ENCODE measurements at places on chromosomes 16 and 17. TPM values are rescaled to one million over a fixed set of nuclear protein-coding genes. Genes with fewer than 3 reads are reported as not detected.

GRCh38 chr17:68169840-68170239, 78.0 kb upstream of the AMZ2 start:
- H3K27ac ChIP-seq, result no peak overlapping the region
- DNase-seq, result no peak
- H3K4me3 ChIP-seq, result peak overlapping the region; percentile 13
- H3K4me1 ChIP-seq, result no peaks in the 10 kb centered on the region
- H3K36me3 ChIP-seq, result no peaks in the 10 kb centered on the region

GRCh38 chr17:37770631-37771518, 26.0 kb upstream of the HNF1B start:
- no peaks in the 10 kb centered on the region for H3K36me3 ChIP-seq
- no peak overlapping the region for H3K4me3 ChIP-seq
- H3K27ac ChIP-seq, result no peak overlapping the region
- no peaks in the 10 kb centered on the region for H3K4me1 ChIP-seq
- peaks cover 5% of the 10 kb centered on the region for H3K27me3 ChIP-seq

Gene TUBG1
- total RNA-seq, result 22.1 TPM

GRCh38 chr16:57316390-57317017, 32.0 kb upstream of the PLLP start:
- H3K36me3 ChIP-seq, result no peaks in the 10 kb centered on the region
- DNase-seq, result peak; percentile 85
- H3K4me1 ChIP-seq, result peaks cover 13% of the 10 kb centered on the region
- no peaks in the 10 kb centered on the region for H3K27me3 ChIP-seq
- H3K27ac ChIP-seq, result peak overlapping the region; percentile 50
- H3K4me3 ChIP-seq, result no peak overlapping the region

Gene CPNE2
- total RNA-seq, result 25.8 TPM

Gene ZG16
- total RNA-seq, result not detected

Gene KRTAP1-1
- total RNA-seq, result not detected

DNA sequence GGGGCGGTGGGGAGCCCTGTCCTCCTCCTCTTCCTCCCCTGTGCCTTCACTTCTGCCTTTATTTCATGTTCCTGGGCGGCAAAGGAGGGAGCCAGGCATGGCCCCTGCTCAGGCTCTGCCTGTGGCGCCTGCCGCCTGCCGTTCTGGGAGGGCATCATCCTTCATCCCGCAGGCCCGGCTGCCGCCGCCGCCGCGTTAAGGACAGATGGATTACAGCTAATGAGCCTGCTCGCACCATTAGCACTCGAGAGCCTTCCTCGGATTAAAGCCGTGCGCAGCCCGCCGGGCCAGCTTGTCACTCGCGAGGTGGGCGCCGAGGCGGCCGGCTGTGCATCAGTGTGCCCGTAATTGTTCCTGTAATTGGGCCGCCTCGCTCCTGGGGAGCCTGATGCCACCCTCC, 127.7 kb upstream of the GSE1 start:
- H3K27me3 ChIP-seq, result no peaks in the 10 kb centered on the region
- no peak overlapping the region for H3K27ac ChIP-seq
- H3K36me3 ChIP-seq, result no peaks in the 10 kb centered on the region
- no peak overlapping the region for H3K4me3 ChIP-seq
- no peak for DNase-seq

DNA sequence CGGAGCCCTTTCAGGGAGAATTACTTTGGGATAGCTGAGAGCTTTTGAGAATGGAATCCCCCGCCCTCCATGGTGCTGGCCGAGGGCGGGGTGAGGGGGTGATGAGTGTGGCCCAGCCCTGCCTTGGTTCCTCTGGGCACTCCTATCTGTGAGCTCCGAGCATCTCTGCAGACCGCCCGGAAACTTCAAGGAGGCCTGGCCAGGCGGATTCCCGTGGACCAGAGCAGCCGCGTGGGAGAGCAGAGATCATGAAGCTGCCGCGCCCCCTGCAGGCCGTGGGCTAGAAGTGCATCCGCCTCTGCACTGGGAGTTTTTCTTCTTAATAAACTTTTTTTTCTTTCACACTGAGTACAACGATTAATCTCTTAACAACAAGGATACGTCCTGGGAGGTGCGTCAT, 392.9 kb upstream of the EEF2KMT start:
- no peaks in the 10 kb centered on the region for H3K36me3 ChIP-seq
- no peaks in the 10 kb centered on the region for H3K27me3 ChIP-seq
- H3K4me3 ChIP-seq, result no peak overlapping the region
- DNase-seq, result no peak

Gene TBX6
- total RNA-seq, result 1.1 TPM

DNA sequence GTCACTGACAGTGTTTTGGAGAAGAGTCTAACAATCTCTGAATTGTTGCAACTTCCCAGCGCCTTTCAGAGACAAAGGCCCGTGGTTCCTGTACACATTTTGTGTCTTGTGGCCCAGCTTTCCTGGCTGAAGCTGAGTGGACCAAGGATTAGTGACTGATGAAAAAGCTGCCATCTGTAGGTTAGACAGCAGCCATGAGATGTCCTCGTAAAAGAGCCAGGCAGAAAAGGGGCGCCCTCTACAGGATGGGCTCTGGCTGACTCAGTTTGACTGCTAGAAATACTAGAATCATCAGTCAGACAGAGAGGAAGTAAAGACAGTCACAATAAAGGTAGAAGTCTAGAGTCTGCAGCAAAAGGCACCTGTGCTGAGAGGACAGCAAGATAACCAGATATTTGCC, 26.5 kb upstream of the NF1 start:
- DNase-seq, result no peak
- H3K36me3 ChIP-seq, result no peaks in the 10 kb centered on the region
- H3K4me3 ChIP-seq, result no peak overlapping the region
- H3K27me3 ChIP-seq, result no peaks in the 10 kb centered on the region

- no peaks in the 10 kb centered on the region for H3K4me1 ChIP-seq
- H3K4me3 ChIP-seq, result no peak overlapping the region
- no peaks in the 10 kb centered on the region for H3K27me3 ChIP-seq
Measured at GRCh38 chr16:20660325-20660724, 37.2 kb downstream of the ACSM1 start.

GRCh38 chr17:51817955-51818354, 340.6 kb downstream of the CA10 start:
- no peak overlapping the region for H3K4me3 ChIP-seq
- H3K27me3 ChIP-seq, result no peaks in the 10 kb centered on the region
- H3K4me1 ChIP-seq, result no peaks in the 10 kb centered on the region
- no peak for DNase-seq

- no peak overlapping the region for H3K27ac ChIP-seq
- H3K27me3 ChIP-seq, result no peaks in the 10 kb centered on the region
- no peaks in the 10 kb centered on the region for H3K4me1 ChIP-seq
- H3K4me3 ChIP-seq, result no peak overlapping the region
- DNase-seq, result no peak
Measured at GRCh38 chr17:79322211-79323123, 247.8 kb downstream of the ENGASE start.

DNA sequence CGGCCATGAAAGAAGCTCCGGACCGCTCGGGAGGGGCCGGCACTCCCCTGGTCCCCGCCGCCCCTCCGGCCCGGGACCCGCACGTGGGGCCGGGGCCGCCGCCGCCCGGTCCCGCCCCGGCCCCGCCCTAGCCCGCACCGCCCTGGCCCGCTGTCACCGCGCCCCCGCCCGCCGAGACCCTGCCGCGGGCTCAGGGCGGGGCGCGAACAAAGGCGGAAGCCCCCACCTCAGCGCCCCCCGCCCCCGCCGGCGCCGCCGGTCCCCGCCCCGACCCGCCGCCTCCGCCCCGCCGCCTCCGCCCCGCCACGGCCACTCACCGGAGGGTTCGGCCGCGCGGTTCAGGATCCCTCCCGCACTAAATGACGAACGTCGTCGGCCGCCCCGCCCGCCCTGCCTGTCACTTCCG, at the start of gene ARHGDIA:
ARHGDIA (minus strand) TSS at position 357 of the 406 bp plus-strand sequence. CDS start 1,407 bp downstream, outside the sequence.
- H3K4me3 ChIP-seq, result peak within 1 kb of the TSS; percentile 99
- H3K36me3 ChIP-seq, result peaks cover 15% of the 10 kb centered on the region
- peaks cover 60% of the 10 kb centered on the region for H3K4me1 ChIP-seq
- no peak for DNase-seq
- H3K27ac ChIP-seq, result peak within 1 kb of the TSS; percentile 99
- no peaks in the 10 kb centered on the region for H3K27me3 ChIP-seq

Gene CCDC154
- total RNA-seq, result not detected

Gene HBA1
- not detected for total RNA-seq

DNA sequence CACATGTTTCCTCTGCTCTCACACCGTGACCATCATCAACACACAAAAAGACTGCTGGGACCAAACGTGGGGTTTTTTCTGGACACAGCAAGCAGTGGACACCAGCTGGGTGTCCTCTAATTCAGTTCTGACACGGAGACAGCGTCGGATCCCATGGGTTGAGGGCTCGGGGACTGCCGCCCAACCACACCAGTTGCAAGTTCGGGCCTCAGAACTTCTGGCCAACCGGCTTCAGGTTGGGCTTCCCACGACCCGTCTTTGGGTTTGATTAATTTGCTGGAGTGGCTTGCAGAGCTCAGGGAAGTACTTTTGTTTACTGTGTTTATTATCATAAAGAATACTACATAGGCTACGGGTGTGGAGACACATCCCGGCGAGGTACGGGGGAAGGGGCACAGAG, 97.8 kb downstream of the BANP start:
- H3K4me1 ChIP-seq, result no peaks in the 10 kb centered on the region
- no peaks in the 10 kb centered on the region for H3K27me3 ChIP-seq
- H3K4me3 ChIP-seq, result no peak overlapping the region
- peaks cover 3% of the 10 kb centered on the region for H3K36me3 ChIP-seq

Gene TCAP
- 0.49 TPM for total RNA-seq

Gene PER1
- 60.3 TPM for total RNA-seq

DNA sequence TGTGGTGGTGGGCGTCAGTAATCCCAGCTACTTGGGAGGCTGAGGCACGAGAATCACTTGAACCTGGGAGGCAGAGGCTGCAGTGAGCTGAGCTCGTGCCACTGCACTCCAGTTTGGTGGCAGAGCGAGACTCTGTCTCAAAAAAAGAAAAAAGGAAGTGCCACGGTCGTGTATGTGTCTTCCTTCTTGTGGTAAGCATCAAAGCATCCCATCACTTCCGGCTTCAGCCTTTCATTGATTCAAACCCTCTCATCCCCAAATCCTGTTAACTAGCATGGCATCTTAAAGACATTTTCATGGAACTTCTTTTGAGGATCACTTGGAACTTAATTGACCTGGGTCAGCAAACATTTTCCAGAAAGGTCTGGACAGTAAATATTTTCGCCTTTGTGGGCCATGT, 126.2 kb downstream of the CPPED1 start:
- H3K4me3 ChIP-seq, result no peak overlapping the region
- no peaks in the 10 kb centered on the region for H3K27me3 ChIP-seq
- no peaks in the 10 kb centered on the region for H3K4me1 ChIP-seq
- no peak overlapping the region for H3K27ac ChIP-seq

- no peaks in the 10 kb centered on the region for H3K27me3 ChIP-seq
- no peaks in the 10 kb centered on the region for H3K4me1 ChIP-seq
- H3K27ac ChIP-seq, result no peak overlapping the region
- H3K4me3 ChIP-seq, result no peak overlapping the region
- no peak for DNase-seq
Measured at GRCh38 chr16:68992521-68992920, 112.9 kb upstream of the HAS3 start.

GRCh38 chr17:8001976-8002720, at the start of gene GUCY2D:
Gene GUCY2D (plus strand): TSS chr17:8002615. CDS start chr17:8003048, 433 bp downstream.
- peaks cover 11% of the 10 kb centered on the region for H3K4me1 ChIP-seq
- H3K36me3 ChIP-seq, result no peaks in the 10 kb centered on the region
- no peak within 1 kb of the TSS for H3K27ac ChIP-seq
- DNase-seq, result no peak
- peaks cover 15% of the 10 kb centered on the region for H3K27me3 ChIP-seq

GRCh38 chr17:17937201-17937853, 34.9 kb downstream of the TOM1L2 start:
- DNase-seq, result no peak
- no peak overlapping the region for H3K27ac ChIP-seq
- H3K4me3 ChIP-seq, result no peak overlapping the region
- H3K27me3 ChIP-seq, result no peaks in the 10 kb centered on the region
- no peaks in the 10 kb centered on the region for H3K36me3 ChIP-seq
- peaks cover 44% of the 10 kb centered on the region for H3K4me1 ChIP-seq

DNA sequence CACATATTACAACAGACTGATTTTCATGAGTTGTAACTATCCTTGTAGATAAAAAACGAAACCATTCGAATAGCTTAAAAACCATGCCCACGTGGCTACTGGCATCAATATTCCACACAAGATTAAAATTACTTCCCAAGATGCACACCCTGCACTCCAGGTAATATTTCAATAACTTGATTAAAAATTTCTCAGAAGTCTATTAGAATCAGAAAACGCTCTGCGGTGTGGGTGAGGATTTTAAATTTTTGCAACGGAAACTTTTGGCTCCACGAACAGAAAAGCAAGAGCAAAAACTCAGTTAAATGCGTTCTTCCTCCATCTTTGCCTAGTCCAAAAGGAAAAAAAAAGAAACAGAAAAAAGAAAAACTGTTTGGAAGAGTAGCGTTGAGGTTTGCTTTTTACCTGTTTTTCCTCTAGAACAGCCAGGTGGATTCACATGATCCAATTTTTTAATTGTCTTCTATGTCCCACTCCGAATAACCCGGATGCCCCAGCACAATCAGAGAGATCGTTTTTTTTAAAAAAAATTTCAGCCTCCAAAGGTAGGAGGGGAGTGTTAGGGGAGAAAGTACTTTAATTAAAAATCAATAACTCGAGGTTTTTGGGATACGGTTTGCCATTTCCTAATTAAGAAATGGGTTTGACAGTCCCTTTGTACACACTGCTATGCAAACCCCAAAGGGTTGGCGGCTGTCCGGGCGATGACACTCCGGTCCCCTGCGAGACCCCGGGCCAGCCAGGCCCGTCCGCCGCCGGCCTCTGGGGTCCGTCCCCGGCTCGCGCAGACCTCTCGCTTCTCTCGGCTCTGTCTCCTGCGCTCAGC, 708 bp upstream of the NFAT5 start:
- no peaks in the 10 kb centered on the region for H3K36me3 ChIP-seq
- no peak for DNase-seq

Gene TP53TG3C
- total RNA-seq, result not detected

Gene C16orf92
- not detected for total RNA-seq

Gene KRTAP4-4
- not detected for total RNA-seq

Gene CIBAR2
- total RNA-seq, result not detected

DNA sequence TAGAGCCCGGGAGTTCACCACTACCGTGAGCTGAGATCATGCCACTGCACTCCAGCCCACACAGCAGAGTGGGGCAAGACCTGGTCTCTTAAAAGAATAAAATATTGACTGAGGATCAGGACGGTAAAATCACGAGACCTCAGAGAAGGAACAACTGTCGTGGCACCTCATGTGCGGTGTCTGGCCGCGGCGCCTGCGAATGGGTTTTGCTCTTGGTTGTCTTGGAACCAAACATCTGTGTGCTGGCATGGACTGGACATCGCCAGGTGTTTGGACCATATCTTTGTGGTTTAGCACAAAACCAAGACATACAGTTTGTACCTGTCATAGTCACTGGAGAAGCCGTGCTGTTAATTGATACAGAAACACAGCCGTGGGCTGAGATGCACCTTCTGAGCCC, 212.9 kb upstream of the CHMP6 start:
- no peaks in the 10 kb centered on the region for H3K27me3 ChIP-seq
- H3K4me1 ChIP-seq, result peaks cover 56% of the 10 kb centered on the region
- H3K27ac ChIP-seq, result no peak overlapping the region
- peaks cover 3% of the 10 kb centered on the region for H3K36me3 ChIP-seq
- DNase-seq, result peak; percentile 53

Gene GINS2
- not detected for total RNA-seq

- DNase-seq, result no peak
- no peaks in the 10 kb centered on the region for H3K4me1 ChIP-seq
- peaks cover 15% of the 10 kb centered on the region for H3K36me3 ChIP-seq
- H3K4me3 ChIP-seq, result no peak overlapping the region
- H3K27me3 ChIP-seq, result no peaks in the 10 kb centered on the region
- peak overlapping the region; percentile 67 for H3K27ac ChIP-seq
Measured at GRCh38 chr16:21163576-21163975, 5.1 kb downstream of the LDAF1 start.

- H3K36me3 ChIP-seq, result no peaks in the 10 kb centered on the region
- H3K27ac ChIP-seq, result no peak overlapping the region
- H3K4me1 ChIP-seq, result peaks cover 14% of the 10 kb centered on the region
- no peak overlapping the region for H3K4me3 ChIP-seq
- no peak for DNase-seq
- no peaks in the 10 kb centered on the region for H3K27me3 ChIP-seq
Measured at GRCh38 chr16:20396846-20397467, 7.6 kb downstream of the PDILT start.

Gene GPS2
- total RNA-seq, result 84.2 TPM

All from sigmoid colon (tissue), 7 donors.